Epithelial cell of prostate (primary cell): ENCODE measurements at places on chromosomes 7 and 10.

DNA sequence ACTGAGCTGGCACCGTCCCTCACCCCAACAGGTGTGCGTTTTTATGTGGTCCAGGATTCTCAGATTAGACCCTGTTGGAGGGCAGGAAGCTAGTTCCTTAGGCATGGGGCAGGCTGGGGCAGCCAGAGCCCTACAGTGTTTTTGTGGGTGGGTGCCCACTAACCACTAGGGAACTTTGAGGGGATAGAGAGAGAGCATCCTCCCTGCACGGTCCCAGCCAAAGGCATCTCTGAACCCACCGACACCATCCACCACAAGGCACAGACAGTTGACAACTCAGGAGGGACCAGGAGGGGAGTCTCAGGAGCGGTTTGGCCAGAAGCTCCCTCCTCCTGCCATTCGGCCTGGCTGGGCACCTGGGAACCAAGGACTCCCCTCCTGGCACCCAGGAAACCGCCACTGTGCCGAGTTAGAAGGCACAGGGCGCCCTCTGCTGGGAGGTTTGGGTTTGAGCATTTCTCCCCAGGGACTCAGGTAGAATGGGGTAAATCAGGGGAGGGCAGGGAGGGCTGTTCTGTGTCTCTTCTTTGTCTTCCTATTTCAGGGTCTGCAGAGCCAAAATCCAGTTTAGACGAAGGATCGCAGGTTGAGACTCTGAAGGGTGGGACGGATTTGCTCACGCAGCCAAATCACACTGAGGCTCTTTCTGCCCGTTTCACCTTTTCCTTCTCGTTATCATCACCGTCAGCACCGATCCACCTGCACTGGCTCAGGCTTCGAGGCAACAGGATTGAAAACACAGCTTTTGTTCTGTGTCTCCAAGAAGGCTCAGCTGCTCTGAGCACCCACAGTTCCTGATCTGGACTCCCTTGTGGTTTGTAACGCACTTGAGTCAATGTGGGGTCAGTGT, 84.8 kb upstream of the COL13A1 start:
- no peak for DNase-seq

- no peak for DNase-seq
Observed at GRCh38 chr7:21948887-21949540, 3.3 kb upstream of the CDCA7L start.

GRCh38 chr7:88546808-88547207, 212.7 kb upstream of the ZNF804B start:
- no peak for DNase-seq

DNA sequence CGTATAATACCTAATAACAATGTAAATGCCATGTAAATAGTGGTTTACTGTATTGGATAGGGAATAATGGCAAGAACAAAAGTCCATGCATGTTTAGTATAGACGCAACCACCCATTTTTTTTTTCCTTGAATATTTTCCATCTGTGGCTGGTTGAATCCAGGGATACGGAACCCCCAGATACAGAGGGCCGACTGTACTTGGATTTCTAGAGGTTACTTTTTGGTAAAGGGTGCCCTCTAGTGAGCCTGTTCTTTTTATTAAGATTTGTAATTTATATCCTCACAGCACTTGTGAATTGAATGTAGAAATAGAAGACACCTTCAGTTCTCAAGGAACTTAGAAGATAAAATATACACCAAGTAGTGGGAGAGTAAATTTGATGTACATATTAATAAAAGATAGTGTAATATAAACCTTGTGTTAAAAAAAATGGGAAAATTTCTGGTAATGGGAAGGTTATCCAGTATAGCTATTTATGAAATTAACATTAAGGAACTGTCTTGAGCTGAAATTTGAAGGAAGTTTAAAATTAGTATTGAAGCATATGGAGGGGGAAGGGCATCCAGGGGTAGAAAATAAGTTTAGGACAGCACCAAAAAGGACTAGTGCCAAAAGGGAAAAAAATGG, 32.0 kb downstream of the EXOC6 start:
- DNase-seq = no peak

DNA sequence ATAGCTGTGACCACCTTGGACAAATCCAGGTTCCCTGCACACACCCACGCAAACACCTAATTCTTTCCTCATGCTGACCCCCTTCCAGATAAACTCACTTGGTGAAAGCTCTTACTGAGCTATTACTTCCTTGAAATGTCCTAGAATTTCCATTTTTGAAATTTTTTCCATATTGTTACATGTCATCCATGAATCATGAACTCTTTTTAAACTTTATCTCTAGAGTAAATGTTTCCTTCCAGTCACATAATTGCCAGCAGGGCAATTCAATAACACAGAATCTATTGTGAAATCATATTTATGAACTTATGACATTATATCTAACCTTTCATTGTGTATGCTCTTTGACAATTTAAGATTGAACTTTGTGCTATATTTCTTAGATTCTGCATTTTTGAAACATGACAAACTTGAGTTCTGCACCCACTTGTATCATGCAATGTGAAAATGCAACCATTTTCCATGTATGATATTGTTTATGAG, 26.8 kb upstream of the FGL2 start:
- no peak for DNase-seq

DNA sequence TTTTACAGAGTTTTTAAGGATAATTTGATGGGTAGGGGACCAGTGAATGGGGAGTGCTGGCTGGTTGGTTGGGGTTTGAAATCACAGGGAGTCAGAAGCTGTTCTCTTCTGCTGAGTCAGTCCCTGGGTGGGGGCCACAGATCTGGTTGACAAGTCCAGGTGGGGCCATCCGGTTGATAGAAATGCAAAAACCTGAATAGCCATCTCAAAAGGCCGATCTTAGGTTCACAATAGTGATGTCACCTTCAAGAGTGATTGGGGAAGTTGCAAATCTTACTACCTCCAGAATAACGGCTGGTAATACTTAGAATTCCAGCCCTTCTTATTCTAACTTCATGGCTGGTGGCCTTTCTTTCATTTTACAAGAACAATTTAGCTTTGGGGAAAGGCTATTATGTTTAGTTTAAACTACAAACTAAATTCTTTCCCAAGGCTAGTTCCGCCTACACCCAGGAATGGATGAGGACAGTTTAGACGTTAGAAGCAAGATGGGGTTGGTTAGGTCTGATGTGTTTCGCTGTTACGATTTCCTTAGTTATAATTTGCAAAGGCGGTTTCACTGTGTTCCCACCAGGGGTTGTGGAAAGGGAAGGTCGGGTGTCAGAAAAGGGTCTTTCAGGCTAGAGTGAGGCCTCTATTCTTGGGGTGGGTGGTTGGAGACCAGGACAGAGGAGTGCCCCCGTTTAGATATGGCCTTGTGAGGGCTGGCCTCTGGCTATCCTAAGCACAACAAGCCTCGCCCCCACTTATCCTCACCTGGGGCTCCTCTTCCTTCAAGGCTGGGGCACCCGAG, 27.4 kb downstream of the IFT22 start:
- no peak for DNase-seq

GRCh38 chr7:36390199-36391090, 783 bp downstream of the ANLN start:
- peak; percentile 54 for DNase-seq

DNA sequence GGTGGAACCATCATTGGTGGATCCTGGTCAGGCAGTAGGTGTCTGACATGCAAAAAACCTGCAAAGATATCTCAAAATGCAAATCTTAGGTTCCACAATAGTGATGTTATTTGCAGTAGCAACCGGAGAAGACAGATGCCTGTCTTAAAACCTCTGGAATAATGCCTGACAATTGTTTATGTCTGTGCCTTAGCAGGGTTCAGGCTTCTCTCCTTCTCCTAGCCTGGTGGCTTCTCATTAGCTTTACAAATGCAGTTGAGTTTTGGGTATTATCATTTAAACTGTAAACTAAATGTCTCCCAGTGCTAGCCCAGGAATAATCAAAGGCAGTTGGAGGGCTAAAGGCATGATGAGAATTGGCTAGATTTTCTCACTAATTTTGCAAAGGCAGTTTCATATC, 146.3 kb upstream of the NRG3 start:
- no peak for DNase-seq

DNA sequence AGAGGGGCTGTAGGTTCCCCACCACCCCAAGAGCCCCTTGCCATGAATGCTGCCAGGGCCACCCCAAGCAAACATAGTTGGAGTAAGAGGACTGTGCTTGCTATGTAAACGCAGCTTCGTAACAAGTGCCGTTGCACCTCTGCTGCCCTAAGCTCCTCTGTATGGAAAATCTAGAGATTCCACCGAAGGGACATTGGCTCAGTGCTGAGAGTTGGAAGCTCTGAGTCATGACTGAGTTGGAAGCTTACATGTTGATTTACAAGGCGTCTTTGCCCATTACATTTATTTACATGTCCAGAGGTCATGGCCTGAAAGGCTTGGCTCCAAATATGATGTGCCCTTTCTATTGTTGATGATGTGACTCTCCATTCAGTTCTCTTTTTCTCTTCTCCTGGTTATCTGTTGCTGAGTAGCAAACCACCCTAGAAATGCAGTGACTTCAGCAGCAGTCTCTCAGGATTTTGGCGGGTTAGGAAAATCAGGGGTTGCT, 233.1 kb upstream of the TCF7L2 start:
- DNase-seq = no peak

DNA sequence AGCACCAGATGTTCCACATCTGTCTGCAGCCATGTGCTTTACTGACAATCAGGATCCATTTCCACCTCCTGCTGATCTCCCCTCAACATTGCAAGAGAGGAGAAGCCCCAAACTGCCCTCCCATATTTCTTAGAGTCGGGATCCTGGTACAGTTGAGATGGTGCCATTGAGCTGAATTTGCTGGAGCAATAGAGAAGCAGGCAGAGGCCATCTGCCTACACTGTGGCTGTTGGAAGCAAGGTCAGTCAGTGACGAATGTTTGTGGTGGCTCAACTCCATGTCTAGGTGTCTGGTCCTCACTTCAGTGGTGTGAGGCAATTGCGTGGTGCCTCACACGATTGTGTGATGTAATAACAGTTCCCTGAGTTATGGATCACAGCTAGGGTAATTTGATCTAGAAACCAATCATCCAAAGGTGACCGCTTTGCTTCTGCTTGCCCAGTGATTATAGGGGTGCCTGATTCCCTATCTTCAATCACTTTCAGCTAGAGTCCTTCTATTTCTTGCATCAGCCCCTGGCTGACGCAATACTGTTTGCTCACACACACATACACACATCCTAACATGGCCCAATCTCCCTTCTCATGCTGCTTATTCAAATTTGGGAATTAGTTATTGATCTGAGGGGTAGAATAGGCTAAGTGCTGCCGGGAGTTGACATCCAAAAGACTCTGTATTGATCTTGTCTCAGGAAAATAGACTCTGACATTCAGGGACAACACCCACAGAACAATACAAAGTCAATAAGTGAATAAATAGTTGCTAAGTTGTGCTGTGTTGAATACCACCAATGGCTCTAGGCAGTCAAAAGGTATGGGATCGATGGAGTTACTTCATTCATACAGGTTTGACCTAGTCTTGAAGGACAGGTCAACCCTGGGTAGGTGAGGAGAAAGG, 46.1 kb upstream of the SLC35B4 start:
- no peak for DNase-seq

- no peak for DNase-seq
Observed at GRCh38 chr10:74077416-74077815, 73.2 kb downstream of the AP3M1 start.

- DNase-seq = no peak
Observed at GRCh38 chr10:970311-971149, 17.7 kb upstream of the GTPBP4 start.

GRCh38 chr7:157357129-157358040, 20.6 kb downstream of the DNAJB6 start:
- DNase-seq = no peak

GRCh38 chr7:37061849-37062559, 337.7 kb upstream of the AOAH start:
- DNase-seq = no peak

DNA sequence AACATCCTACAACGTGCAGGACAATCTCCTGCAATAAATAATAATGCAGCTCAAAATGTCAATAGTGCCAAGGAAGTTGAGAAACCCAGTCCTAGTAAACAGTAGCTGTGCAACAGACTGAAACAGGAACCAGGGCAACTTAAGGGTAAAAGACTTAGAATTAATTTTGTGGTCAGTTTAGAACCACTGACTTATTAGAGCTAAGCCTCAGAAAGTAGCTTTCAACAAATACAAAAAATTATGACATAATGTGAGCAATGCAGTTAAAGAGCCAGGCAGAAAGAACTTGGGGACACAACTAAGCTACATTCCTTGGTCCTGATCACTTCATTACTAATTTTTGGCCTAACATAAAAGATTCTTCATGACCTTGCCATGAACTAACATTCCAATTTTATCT, 195.4 kb downstream of the MACC1 start:
- DNase-seq = no peak

DNA sequence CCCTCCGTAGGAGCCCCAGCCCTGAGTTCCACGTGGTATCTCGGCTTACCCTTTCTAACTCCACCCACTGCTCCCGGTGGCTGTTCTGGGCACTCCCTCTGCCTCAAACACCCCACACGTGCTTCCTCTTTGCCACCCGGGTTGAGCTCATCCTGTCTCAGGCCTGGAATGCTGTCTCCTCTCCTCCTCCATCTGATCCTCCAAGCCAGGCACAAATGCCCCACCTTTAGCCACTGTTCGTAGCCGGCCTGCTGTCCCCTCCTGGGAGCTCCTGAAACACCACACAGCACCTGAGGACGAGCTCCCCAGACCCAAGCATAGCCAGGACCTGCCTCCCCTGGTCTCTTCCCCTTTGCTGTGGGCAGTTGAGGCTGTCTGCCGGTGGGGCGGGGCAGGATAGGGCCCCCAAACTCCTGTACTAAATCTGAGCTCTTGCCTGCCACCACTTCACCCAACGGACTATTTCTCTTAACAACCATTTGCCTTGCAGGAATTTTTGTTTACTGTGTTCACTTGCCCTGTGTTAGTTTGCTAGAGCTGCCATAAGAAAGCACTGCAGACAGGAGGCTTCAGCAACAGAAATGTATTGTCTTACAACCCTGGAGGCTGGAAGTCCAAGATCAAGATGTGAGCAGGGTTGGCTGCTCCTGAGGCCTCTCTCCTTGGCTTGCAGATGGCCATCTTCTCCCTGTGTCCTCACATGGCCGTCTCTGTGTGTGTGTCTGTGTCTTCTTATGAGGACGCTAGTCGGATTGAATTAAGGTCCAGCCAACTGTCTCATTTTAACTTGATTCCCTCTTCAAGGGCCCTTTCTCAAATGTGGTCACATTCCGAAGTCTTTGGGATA, 58.3 kb upstream of the SHH start:
- no peak for DNase-seq

DNA sequence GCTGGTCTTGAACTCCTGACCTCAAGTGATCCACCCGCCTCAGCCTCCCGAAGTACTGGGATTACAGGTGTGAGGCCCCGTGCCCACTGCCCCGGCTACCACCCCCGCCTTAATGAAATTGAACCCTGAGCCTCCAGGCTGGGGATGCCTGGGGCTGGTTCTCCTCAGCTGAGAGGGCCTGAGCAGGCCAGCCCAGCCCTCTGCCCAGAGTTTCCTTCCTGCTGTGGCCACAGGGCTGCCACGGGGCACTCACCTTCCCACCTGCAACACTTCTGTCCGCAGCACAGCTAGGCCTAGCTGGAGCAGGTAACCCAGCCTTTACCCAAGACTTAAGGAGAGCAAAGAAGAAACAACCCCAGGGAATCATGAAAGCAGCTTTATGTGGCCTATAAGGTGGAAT, 78.1 kb upstream of the ANLN start:
- DNase-seq = no peak

GRCh38 chr10:52213321-52213752, 100.7 kb upstream of the DKK1 start:
- no peak for DNase-seq
